ENCODE measurements at places on chromosomes 5 and 9.
A peak's percentile ranks its signal among the peaks of the same experiment; 100 is the strongest.

GRCh38 chr5:146667633-146668272, 151.8 kb upstream of the GPR151 start:
- no peak for DNase-seq

DNA sequence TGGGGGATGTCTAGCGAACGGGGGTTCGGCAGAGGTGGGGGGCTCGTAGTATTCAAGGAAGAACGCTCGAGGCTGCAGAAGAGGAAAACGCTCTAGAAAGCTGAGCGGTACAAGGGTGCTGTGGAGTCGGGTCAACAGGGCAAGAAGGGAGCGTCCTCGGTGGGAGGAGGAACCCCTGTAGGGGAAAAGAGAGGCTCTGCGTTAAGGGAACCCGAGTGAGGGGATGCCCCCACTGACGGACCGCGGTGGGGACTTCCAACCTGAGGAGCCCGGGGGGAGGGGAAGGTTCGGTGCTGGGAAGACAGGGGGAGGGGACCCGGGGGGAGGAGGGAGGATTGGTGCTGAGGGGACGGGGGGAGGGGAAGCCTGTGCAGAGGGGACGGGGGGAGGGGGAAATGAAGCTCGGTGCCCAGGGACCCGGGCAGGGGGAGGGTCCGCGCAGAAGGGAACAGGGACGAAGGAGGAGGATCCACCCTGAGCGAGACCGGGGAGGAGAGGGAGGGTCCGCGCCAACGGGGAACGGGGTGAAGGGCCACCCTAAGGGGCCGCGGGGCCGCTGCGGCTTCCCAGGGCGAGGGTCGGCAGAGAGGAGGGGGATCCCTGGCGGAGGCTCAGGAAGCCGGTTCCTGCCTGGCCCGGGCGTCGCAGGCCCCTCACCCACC, 621 bp downstream of the NR6A1 start:
- DNase-seq, result peak; percentile 20

GRCh38 chr9:126671381-126671831, 57.7 kb downstream of the LMX1B start:
- no peak for DNase-seq

GRCh38 chr5:68070591-68071281, 144.8 kb upstream of the PIK3R1 start:
- DNase-seq, result no peak

- peak; percentile 61 for DNase-seq
Observed at GRCh38 chr5:165076686-165077085, 1571.3 kb downstream of the MAT2B start.

DNA sequence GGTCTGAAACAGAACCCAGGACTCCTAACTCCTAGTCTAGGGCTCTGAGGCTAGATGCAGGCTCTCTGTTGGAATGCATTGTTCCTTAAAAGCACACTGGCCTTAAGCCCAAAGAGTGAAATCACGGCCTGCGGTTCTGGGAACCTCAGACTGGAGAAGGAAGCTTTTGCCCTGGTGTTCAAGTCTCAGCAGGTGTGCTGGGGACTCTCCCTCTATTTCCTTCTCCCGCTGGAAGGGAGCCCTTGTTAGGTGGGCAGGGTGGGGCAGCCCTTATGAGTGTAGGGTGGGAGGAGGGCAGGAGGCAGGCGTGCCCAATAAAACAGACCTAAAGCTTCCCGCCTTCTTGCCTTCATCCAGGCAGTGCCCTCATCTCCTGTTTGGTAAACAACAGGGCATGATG, 1.8 kb upstream of the PPARGC1B start:
- DNase-seq, result no peak

DNA sequence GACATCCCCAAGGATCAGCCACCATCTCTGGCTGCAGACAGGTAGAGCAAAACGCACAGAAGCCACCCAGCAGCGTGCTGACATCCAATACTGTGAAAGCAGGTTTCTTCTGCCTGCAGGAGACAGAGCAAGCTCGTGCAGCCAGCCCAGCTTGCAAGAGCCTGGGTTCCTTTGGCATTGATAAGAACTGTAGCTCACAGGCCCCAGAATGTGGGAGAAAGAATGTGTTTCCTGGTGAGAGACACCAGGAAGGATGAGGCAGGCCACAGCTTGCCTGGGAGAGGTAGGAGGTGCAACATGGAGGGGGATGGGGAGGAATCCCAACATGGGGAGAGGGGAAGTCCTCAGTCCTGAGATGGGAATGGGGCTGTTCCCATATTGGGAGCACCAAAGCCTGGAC, 34.0 kb upstream of the ARAP3 start:
- no peak for DNase-seq

GRCh38 chr5:109779036-109779735, 89.5 kb downstream of the MAN2A1 start:
- no peak for DNase-seq

DNA sequence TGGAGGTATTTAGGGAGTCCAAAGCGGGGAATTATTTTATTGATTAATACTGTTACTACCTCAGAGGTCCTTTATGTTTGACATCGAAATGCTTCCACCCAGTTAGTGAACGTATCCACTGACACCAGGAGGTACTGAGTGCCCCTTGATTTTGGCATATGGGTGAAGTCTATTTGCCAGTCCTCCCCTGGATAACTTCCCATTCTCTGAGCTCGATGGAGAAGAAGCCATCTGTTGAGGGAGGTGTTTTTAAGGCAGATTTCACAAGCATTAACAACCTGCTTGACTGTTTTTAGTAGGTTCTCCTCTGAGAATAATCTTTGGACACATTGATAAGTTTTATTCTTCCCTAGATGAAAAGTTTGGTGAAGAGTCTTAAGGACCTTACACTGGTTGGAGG, 165.3 kb upstream of the NREP start:
- no peak for DNase-seq

DNA sequence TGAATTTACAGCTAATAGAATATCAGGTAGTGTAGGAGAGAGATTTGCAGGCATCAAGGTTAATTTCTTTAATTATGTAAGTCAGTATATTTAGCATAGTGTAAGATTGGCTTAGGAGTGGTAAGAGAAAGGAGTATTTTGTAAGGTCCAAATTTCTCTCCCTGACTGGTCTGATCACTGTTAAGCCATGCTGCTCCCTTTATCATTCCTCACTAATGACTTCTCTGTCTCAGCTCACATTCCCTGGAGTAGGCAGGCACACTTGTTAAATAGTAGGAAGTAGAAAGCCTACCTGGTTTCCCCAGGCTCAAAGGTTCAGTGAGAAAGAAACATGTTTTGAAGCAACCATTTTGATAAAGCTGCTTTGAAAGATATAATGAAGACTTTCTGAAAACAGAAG, 90.7 kb downstream of the SMIM15 start:
- DNase-seq, result no peak

GRCh38 chr5:137375741-137376526, 123.2 kb downstream of the SPOCK1 start:
- DNase-seq, result no peak

GRCh38 chr9:115680231-115680630, 473.4 kb upstream of the PAPPA start:
- DNase-seq, result no peak
